ENCODE measurements at places on chromosomes 12 and 14. TPM values are rescaled to one million over a fixed set of nuclear protein-coding genes. Genes with fewer than 3 reads are reported as not detected.

DNA sequence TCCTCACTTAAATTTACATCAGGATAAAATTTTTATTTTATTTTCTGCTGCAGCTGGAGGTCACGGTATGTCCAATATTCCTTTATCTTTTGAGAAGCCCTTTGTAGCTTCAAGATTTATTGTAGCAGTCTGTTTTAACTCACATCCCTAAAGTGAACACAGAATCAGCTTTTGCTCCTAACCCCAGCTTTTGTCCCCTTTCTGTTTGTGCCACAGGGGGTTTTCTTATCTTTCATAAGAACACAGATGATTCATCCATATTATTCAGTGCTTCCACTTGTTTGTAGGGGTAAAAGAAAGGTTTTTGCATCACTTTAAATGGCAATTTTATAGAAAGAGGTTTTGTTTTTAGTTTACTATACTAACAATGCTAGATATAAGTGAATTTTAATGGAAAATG lies 21.8 kb upstream of the PIK3C2G start:
- no peaks in the 10 kb centered on the region for H3K27me3 ChIP-seq
- DNase-seq = no peak
- peaks cover 12% of the 10 kb centered on the region for H3K36me3 ChIP-seq
- no peaks in the 10 kb centered on the region for H3K4me1 ChIP-seq

The OTUB2 gene
- total RNA-seq = 3.6 TPM

DNA sequence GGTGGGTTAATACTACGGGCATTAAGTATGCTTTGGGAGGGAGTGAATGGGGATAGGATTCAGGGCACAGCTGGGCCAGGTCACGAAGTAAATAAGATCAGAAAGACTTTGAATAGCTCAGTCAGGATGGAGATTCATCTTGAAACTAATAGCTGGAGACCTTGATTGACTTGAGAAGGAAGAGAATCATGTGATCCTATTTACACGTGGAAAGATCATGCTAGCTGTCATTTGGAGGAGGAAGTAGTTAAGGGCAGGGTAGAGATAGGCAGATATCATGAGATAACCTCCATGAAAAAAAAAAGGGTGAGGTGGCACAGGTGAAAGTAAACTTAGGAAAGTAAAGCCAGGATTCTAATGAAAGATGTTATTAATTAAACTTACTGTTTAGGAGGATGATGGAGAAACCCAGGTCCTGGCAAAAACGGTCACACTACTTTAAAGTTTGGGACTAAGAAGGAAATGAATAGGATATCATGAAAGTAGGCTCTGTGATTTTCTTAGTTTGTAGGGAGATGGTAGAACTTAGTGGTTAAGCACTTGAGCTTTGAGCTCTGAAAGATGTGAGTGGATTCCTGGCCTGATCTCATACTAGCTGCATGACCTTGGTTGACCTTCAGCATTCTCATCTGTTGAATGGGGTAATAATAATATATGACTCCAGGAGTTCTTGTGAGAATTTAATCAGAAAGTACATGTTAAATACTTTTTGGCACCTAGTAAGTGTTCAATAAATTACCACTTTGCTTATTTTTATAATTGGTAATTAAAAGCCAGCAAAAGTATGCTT lies 439.0 kb downstream of the NRXN3 start:
- H3K27ac ChIP-seq = no peak overlapping the region
- no peak for DNase-seq
- H3K4me3 ChIP-seq = no peak overlapping the region
- H3K36me3 ChIP-seq = no peaks in the 10 kb centered on the region
- 0 out of 2 replicates have a peak, but pooled peaks cover 3% of the 10 kb centered on the region for H3K4me1 ChIP-seq
- H3K27me3 ChIP-seq = no peaks in the 10 kb centered on the region

GRCh38 chr12:85147331-85147730 lies 111.2 kb downstream of the LRRIQ1 start:
- no peaks in the 10 kb centered on the region for H3K27me3 ChIP-seq
- no peak for DNase-seq
- no peaks in the 10 kb centered on the region for H3K4me1 ChIP-seq
- no peaks in the 10 kb centered on the region for H3K36me3 ChIP-seq
- no peak overlapping the region for H3K4me3 ChIP-seq
- H3K27ac ChIP-seq = no peak overlapping the region

DNA sequence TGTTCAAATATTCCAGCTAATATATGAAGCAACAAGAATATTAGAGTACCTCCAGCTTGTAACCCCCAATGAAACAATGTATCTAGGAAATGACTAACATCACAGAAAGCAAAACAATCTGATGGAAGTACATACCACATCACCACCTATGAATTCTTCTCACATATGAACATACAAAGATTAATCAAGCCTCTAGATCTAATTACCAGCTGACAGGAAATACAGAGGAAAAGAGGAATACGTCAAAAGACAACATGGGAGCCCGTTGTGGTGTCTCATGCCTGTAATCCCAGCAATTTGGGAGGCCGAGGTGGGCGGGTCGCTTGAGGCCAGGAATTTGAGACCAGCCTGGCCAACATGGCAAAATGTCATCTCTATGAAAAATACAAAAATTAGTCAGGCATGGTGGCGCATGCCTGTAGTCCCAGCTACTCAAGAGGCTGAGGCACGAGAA lies 7.5 kb downstream of the NEDD8 start:
- H3K36me3 ChIP-seq = peaks cover 18% of the 10 kb centered on the region
- DNase-seq = no peak
- no peaks in the 10 kb centered on the region for H3K27me3 ChIP-seq

DNA sequence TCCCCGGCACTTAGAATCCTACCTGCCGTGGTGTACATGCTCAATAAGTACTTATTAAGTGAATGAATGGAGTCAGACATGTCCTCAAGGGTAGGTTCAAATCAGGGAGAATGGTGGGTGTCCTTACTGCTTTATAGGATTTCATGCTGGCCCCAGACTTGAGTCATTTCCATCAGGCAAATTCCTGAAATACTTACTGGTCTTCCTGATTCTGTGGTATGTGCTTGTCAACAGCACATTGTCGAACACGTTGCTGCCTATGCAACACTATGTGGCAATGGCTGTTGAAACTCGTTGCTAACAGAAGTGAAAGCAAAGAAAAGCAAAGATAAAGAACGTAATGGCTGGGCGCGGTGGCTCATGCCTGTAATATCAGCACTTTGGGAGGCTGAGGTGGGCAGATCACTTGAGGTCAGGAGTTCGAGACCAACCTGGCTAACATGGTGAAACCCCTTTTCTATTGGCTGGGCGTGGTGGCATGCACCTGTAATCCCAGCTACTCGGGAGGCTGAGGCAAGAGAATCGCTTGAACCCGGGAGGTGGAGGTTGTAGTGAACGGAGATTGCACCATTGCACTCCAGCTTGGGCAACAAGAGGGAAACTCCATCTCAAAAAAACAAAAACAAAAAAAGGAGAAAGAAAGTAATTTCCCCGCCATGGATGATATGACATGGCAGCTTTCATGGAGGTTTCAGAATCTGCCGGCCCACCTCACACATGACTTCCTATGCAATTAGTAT lies 214.9 kb downstream of the ZFP36L1 start:
- no peak overlapping the region for H3K27ac ChIP-seq
- DNase-seq = no peak
- H3K36me3 ChIP-seq = peaks cover 2% of the 10 kb centered on the region

DNA sequence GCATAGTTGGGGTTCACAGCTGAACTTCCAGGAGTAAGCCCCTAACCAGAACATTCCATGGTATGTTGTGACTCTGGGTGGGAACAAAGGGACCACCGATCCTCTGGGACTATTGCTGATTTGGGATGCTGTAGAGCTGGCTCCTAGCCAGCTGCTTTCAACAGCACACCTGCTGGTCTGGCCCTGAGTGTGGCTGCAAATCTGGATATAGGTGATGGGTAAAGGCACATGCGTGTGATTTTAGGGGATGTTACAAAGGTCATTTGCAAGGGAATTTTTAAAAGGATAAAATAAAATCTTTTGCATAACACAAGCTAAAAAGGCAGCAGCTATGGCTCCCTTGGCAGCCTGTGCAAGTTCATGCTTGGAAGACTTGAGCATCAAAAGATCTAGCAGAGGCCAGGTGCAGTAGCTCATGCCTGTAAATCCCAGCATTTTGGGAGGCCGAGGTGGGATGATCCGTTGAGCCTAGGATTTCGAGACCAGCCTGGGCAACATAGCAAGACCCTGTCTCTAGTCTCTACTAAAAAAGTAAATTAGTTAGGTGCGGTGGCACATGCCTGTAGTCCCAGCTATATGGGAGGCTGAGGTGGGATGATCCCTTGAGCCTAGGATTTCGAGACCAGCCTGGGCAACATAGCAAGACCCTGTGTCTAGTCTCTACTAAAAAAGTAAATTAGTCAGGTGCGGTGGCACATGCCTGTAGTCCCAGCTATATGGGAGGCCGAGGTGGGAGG lies 1.6 kb downstream of the ALDH2 start:
- no peak for DNase-seq
- H3K27ac ChIP-seq = no peak overlapping the region
- peak overlapping the region; percentile 92 for H3K4me3 ChIP-seq
- peaks cover 3% of the 10 kb centered on the region for H3K36me3 ChIP-seq
- H3K27me3 ChIP-seq = no peaks in the 10 kb centered on the region

DNA sequence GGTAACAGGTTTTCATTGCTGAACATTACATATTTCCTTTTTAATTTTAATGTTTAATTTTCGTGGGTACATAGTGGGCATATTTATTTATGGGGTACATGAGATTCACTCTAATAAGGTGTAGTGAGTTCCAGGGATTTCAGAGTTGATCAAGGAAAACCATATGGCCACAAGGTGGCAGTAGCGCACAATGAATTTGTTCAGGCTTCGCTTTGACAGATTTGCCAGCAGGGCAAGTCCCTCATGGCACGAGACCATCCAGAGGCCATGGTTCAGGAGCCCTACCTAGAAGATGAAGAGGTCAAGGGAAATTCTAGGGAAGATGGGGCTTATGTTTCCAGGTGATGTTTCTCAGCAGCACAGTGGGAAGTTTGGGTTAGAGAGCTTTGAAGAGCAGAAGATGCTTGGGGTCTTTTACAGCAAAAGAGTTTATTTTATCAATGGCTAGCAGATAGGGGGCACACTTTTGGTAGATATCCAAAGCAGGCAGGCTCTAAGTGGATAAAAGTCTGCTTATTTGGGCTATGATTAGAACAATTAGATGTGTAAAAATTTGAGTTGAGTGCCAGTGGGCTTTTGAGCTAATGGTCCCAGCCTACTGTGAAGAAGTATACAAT lies 1004.4 kb downstream of the AACS start:
- H3K4me3 ChIP-seq = no peak overlapping the region
- H3K36me3 ChIP-seq = peaks cover 17% of the 10 kb centered on the region
- no peak overlapping the region for H3K27ac ChIP-seq
- no peaks in the 10 kb centered on the region for H3K4me1 ChIP-seq
- DNase-seq = peak; percentile 78

GRCh38 chr12:26938701-26939062 lies 412 bp downstream of the FGFR1OP2 start:
- peak overlapping the region; percentile 95 for H3K4me3 ChIP-seq
- no peaks in the 10 kb centered on the region for H3K27me3 ChIP-seq
- no peak overlapping the region for H3K27ac ChIP-seq

GRCh38 chr12:89267404-89267803 lies 84.9 kb downstream of the DUSP6 start:
- H3K27me3 ChIP-seq = no peaks in the 10 kb centered on the region
- H3K27ac ChIP-seq = no peak overlapping the region
- H3K36me3 ChIP-seq = peaks cover 6% of the 10 kb centered on the region
- no peak overlapping the region for H3K4me3 ChIP-seq

GRCh38 chr14:30908826-30909225 lies 34.5 kb downstream of the COCH start:
- H3K36me3 ChIP-seq = peaks cover 36% of the 10 kb centered on the region
- no peak overlapping the region for H3K4me3 ChIP-seq
- H3K4me1 ChIP-seq = no peaks in the 10 kb centered on the region
- DNase-seq = no peak

DNA sequence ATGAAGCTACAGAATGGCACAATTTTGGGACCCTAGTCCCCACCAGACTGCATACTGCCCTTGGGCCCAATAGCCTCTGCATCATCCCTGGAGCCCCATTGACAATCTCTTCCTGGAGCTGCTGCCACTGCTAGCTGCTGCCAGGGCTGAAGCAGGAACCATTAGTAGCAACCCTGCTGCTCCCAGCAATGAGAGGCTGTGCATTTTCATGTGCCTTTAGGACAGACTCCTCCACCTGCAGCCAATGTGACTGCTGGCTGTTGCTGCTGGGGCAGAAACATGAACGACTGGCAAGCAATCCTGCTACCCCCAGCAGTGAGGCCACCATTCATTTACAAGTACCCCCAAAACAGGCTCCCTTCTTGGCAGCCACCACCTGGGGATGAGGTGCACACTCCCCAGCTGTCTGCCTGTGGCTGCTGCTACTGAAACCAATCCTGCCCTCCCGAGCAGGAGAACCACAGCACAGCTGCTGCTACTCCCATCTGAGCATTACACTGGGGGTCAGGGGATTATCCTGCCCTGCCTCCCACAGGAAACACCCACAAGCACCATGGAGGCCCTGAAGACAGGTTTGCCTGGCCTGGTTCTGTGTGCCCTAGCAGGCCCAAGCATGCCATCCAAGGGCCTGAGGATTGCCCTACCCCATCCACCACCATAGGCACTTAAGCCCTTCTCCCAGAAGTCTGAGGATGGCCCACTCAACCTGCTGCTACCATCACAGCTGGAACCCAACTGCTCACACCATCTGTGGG lies 181.0 kb downstream of the MYRFL start:
- H3K4me1 ChIP-seq = no peaks in the 10 kb centered on the region
- no peaks in the 10 kb centered on the region for H3K27me3 ChIP-seq
- H3K36me3 ChIP-seq = 0 out of 2 replicates have a peak, but pooled peaks cover 3% of the 10 kb centered on the region
- DNase-seq = no peak
- no peak overlapping the region for H3K27ac ChIP-seq

DNA sequence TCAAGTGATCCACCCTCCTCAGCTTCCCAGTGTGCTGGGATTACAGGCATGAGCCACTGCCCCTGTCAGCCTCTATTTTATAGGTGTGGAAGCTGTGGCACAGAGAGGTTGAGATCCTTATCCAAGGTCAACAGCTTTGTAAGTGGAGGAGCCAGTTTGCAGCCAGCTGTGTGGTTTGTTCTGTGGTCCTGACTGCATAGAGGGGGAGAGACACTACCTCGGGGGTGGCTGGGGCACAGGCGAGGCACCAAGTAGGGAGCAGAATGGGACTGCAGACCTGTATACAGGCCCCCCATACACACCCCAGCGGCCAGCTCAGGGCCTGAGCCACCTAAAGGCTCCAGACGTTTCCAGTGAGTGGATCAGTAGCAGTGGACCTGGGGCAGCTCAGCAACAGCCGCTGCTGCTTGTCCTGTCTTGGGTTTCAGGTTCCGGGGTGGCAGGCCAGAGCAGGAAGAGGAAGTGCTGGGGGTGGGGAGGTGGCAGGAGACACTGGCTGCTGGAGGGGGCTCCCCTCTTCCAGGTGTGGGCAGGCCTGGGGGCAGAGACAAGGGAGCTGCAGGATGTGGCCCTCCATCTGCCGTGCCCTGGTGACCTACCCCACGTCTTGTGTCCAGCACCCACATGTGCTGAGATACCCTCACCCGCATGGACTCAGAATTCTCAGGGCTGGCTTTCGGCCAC lies 11.0 kb downstream of the ORAI1 start:
- no peaks in the 10 kb centered on the region for H3K4me1 ChIP-seq
- peaks cover 24% of the 10 kb centered on the region for H3K36me3 ChIP-seq
- no peak overlapping the region for H3K4me3 ChIP-seq
- no peak overlapping the region for H3K27ac ChIP-seq

- H3K27me3 ChIP-seq = no peaks in the 10 kb centered on the region
- H3K36me3 ChIP-seq = peaks cover 7% of the 10 kb centered on the region
- no peak overlapping the region for H3K27ac ChIP-seq
- no peak for DNase-seq
- H3K4me3 ChIP-seq = peak overlapping the region; percentile 94
- no peaks in the 10 kb centered on the region for H3K4me1 ChIP-seq
These were observed 507 bp upstream of the PTPN11 start for GRCh38 chr12:112418273-112418607.

The SART3 gene
- 80.7 TPM for total RNA-seq
